ENCODE measurements at places on chromosomes 7 and 10.

DNA sequence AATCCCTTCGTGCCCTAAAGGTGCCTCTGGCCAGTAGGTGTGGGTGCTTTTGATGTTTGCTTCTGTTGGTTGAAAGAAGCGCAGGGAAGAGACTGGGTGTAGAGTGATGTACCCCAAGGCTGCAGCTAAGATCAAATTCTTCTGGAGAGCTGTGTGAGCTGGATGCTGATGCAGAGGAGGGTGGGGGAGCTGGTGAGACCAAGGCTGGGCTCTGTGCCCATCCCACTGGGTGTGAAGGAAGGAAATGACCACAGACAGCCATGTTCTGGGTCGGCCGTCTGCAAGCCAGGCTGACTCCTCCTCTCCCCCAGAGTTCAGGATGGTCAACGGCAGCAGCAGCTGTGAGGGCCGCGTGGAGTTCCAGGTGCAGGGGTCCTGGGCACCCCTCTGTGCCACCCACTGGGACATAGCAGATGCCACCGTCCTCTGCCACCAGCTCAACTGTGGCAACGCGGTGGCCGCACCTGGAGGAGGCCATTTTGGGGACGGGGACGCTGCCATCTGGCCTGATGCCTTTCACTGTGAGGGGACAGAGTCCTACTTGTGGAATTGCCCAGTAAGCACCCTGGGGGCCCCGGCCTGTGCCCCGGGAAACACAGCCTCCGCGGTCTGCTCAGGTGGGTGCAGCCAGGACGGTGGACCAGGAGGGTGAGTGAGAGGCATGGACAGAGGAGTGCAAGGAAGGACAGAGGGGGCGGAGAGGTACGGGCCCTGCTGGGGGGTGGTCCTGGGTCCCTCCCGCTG, 5.1 kb downstream of the SCART1 start:
- no peak for DNase-seq

DNA sequence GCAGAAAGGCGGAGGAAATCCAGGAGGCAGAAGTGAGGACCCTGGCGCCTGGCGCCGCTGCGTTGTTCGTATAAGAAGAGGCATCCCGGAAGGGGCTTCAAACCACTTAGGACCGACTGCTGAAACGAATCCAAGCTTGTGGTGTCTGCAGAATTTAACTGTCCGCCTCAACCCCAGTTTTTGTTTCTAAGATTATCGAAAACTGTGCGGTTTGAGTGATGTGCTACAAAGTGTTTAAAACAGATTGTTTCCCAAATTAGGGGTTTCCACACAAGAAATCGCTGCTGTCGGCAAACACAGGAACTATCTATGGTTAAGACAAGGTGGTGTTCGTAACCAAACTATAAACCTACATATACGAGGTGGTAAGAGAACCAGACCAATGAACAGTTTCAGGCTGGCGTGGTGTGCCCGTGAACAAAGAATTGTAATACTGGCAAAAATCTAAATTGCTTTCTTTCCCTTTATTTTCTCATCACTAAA, 835 bp upstream of the DGKI start:
- peak; percentile 9 for DNase-seq

- no peak for DNase-seq
Observed at GRCh38 chr10:126502441-126502840, 114.2 kb upstream of the ADAM12 start.

- no peak for DNase-seq
Observed at GRCh38 chr7:82438521-82438920, 5.1 kb downstream of the CACNA2D1 start.

DNA sequence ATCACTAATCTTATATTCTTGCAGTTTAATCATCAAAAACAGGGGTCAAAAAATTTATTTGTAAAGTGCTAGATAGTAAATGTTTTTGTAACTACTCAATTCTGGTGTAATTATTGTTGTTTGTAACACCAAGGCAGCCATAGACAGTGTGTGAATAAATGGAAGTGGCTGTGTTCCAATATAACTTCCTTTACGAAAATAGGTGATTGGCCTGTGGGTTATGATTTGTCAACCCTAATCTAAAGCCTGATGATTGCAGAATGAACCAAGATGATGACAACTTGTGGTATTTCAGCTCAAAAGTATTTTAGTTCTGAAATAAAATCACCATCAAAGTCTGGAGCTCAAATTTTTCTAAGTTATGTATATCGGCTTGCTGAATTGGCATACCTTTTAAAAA, 34.4 kb upstream of the ETV1 start:
- no peak for DNase-seq

DNA sequence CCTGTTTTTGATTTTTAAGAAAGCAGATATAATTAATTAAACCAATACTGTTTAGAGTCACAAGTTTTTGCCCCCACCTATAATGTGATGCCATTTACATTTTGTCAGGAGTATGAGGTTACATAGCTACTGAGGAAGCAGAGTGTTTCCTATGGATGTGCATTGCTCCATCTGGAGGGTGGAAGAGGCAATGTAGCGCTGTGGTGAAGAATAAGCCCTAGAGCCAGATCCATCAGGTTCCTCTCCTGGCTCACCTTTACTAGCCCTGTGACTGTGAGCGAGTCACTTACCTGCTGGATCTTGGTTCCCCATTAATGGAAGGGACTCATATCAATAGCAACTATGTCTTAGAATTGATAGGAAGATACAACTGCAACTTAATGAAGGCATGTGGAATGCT, 216.0 kb downstream of the GPAM start:
- DNase-seq: no peak

- DNase-seq: no peak
Observed at GRCh38 chr7:51680594-51681399, 364.2 kb upstream of the COBL start.

DNA sequence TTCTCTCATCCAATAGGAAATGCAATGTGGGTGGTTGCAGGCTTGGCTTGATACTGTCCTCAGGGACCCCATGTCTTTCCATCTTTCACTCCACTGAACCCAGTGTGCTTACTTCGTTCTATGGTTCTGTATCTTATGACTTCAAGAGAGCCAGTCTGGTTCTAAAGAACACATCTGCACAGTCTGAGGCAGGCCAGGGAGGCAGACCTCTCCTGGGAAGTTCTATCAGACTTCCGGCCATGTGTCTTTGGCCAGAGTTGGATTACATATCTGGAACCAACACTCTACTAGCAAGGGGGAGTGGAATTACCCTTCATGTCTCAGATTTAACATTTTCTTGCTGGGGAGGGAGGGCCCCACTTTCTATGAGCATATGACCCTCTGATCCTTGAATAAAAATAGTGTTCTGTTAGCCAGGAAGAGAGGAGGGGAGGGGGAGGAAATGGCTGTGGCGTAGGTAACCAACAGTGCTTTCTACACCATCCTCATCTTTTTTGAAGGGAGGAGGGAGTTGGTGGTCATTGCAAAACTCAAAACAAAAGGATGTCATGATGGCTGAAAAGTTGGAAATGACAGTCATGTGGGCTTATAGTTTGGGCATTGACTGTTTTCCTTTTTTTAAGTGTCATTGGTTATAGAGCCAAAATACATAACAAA, 370.2 kb downstream of the GATA3 start:
- DNase-seq: no peak

DNA sequence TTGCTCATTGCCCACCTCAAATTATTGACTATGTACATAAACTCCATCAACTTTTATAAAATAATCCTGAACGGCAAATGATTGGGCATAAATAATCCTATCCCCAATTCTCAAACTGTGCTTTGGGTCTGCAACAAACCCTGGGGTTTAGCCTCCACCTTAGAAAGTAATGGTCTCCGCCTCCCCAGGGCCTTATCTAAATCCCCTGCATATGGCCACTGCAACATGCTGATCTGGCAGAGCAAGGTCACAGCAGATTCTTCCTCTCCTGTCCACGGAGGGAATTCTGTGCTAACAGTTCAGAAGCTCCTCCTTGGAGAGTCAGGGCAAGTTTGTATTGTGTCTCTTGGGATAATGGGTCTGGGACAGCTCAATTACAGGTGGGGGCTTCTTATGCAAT, 18.4 kb downstream of the FXYD4 start:
- no peak for DNase-seq

DNA sequence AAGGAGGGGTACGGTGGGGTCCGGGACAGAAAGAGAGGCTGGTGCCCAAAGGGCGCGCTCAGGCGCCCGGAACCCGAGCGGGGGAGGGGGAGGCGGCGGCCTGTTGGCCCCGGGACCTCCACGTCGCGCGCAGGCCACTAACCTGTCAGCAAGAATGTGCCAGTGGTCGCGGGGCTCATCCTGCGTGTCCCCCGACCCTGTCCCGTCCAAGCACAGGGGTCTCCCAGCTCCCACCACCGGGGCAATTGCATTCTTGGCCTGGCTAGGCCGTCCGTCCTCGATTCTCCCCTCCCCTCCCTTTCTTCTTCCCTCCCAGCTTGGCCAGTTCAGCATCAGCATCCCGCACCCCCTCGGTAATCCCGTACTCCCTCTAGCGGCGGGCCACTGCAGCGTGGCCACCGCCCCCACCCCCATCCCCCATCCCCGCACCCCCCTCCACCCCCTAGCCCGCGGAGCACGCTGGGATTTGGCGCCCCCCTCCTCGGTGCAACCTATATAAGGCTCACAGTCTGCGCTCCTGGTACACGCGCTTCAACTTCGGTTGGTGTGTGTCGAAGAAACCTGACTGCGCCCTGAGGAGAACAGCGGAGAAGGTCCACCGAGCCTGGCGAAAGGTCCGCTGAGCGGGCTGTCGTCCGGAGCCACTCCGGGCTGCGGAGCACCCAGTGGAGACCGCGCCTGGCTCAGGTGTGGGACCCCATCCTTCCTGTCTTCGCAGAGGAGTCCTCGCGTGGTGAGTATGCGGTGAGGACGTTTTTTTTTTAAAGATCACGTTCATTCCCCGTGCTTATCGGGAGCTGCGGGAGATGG, at the start of gene SGCE:
SGCE (minus strand) TSS at position 286 of the 810 bp plus-strand sequence; CDS start at position 251, 35 bp downstream.
- DNase-seq: peak; percentile 65

GRCh38 chr10:91519899-91520514, 109.9 kb downstream of the HECTD2 start:
- DNase-seq: no peak

- DNase-seq: no peak
Observed at GRCh38 chr7:78020874-78021249, 222.3 kb downstream of the PHTF2 start.

DNA sequence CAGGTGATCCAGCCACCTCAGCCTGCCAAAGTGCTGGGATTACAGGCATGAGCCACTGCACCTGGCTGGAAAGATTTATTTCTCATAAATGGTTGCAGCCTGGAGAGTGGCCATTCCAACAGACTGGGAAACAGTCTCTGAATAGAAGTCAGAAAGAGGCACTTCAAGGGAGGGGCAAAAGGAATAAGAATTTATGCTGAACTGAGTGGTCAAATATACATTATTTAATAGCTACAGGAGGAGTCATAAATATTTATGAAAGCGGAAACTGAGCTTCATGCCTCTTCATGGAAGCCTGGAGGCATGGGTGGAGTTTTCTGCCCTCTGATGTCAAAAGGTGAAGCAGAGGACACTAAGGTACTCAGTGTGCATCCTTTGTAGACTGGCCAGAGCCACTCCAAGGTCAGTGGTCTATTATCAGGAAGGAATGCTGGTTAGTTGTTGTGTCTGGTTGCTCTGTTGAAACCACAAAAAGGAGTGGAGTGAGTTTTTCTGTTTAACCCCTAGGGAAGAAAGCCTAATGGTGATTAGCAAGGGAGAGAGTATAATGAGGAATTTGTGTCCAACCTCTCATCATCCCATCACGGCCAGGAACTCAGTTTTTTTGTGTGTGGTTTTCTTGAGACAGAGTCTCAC, 9.3 kb upstream of the NRBF2 start:
- DNase-seq: no peak

- no peak for DNase-seq
Observed at GRCh38 chr7:129468547-129468946, 33.8 kb upstream of the SMKR1 start.

DNA sequence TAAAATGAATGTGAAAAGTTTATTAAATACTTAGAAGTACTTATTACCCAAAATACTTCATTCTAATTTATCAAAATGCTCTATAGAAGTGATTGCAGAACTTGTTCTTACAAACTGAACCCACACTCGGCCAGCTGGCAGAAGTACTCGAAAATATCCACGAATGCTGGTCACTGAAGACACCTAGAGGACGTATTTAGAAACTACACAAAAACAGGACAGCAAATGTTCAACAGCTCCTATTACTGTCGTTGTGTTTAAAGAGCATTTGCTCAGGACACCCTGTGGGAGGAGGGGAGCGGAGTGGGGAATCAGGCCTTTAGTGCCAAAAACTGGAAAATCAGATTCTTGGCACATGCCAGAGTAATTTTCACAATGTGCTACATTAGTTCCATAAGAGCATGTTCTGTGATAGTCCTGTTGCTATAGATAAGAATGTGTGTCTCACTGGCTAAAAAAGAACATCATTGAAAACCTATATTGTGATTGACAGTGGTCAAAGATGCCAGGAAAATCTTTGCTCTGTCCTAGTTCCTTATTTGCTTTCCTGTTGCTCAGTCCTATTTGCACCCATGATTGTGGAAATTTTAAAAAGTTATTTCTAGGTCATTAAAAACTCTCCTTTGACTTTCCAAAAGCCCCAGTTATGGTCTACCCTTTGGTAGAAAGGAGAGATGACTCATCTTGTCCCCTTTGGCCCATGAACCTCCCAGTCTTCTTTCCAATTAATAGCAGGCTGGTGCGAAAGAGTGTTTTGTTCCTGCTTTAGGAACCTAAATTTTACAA, 49.0 kb upstream of the NRBF2 start:
- peak; percentile 29 for DNase-seq

GRCh38 chr7:129841465-129841864, 111.3 kb downstream of the UBE2H start:
- no peak for DNase-seq

GRCh38 chr10:71250842-71251241, 38.5 kb downstream of the UNC5B start:
- no peak for DNase-seq

GRCh38 chr7:115749924-115750323, 280.6 kb downstream of the TFEC start:
- no peak for DNase-seq

DNA sequence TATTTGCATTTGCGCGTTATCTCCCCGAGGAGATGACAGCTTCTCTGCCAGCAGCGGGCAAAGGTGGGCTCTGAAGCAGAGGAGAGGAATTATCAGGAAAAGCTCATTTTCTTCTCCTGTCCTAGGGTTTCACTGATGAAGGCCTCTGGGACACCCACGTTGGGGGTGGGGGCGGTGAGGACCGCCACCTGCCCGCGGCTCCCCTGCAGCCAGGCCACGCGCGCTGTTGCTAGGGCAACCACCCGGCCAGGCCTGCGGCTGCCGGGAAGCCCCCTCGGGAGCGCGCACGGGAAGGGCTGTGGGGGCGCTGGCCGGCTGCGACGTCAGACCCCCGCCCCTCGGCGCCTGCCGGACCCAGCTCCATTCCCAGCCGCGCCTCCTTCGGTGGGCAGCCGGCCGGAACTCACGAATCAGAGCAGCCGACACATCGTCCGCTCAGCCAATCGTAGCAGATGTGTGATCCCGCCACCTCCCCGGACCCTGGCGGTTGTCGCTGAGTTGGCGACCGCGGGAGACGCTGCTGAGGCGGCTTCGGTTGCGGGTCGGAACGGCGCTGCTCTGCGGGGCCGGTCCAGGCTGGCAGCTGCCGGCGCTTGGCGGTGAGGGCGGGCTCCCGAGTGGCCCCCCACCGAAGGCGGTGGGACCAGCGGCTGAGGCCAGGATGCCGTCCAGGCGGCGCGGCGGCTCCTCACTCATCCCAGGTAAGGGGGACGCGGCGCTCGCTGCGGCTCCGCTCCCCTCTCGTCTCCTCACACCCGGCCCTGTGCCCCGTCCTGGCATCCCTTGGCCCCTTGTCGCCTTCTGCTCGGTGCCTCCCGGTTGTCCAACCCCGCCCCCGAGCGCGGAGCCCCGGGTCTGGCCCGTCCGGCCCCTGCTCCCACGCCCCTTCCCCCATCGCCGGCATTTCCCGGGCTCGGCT, at the start of gene TPST1:
TPST1 (plus strand) TSS at position 513 of the 919 bp plus-strand sequence. CDS start 35,092 bp downstream, outside the sequence.
- peak; percentile 81 for DNase-seq
